ENCODE measurements at places on chromosomes 2 and 18.
A peak's percentile ranks its signal among the peaks of the same experiment; 100 is the strongest.

GRCh38 chr2:109238580-109238979 lies 109.6 kb downstream of the SH3RF3 start:
- no peak for DNase-seq

GRCh38 chr2:215862351-215862771 lies 151.0 kb downstream of the MREG start:
- DNase-seq = no peak

- no peak for DNase-seq
Measured at GRCh38 chr2:138997346-138997745, 217.2 kb upstream of the NXPH2 start.

DNA sequence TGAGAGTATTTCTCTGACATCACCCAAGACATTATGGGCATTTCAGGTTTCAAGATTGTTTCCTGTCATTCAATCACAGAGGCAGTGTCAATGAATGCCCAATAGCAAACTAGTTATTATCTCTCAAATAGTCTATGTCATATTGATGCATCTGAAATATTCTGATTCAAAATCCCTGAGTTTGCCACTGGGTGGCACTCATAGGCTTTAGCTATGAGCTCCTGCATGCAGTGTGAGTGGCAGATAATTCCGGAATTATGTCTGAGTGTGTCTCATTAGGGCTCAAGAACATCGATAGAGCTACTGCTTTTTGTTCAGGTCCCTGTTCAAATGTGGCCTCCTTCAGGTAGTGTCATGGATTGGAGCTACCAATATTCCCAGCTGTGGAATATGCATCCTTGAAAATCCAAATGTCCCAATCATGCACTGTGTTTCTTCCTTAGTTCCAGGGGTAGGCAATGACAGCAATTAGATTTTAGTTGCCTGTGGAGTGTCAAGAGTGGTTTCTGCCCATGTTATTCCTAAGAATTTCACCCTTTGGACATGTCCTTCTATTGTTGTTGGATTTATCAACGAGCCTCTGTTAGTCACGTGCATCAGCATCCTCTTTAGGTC lies 7.8 kb upstream of the OR6B3 start:
- peak; percentile 70 for DNase-seq

- no peak for DNase-seq
Measured at GRCh38 chr2:181444654-181445053, 12.5 kb upstream of the ITGA4 start.

DNA sequence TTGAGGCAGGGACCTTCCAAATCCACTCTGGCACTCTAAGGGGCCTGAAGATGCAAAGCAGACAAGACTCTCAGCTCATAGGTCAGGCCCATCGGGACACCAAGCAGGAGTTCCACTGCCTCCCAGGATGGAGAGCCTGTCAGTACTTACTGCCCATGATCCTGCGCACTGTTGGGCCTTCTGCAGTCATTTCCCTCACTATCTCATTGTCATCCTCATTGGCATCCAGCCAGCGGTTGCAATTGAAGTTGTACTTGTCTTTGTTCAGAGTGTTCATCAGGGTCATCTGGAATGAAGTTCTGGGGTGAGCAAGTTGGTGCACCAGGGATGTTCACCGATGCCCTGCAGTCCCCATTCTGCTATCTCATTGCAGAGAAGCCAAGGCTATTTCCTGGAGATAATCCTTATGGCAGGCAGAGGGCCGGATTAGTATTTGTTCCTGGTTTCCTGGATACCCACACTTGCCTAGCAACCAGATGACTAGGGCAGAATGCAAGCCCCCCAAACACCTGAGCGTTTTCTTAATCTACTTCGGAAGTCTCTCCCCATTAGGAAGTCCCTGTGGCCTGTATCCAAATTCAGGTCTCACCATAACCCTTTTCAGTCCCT lies 65.1 kb downstream of the LOXHD1 start:
- peak; percentile 23 for DNase-seq

DNA sequence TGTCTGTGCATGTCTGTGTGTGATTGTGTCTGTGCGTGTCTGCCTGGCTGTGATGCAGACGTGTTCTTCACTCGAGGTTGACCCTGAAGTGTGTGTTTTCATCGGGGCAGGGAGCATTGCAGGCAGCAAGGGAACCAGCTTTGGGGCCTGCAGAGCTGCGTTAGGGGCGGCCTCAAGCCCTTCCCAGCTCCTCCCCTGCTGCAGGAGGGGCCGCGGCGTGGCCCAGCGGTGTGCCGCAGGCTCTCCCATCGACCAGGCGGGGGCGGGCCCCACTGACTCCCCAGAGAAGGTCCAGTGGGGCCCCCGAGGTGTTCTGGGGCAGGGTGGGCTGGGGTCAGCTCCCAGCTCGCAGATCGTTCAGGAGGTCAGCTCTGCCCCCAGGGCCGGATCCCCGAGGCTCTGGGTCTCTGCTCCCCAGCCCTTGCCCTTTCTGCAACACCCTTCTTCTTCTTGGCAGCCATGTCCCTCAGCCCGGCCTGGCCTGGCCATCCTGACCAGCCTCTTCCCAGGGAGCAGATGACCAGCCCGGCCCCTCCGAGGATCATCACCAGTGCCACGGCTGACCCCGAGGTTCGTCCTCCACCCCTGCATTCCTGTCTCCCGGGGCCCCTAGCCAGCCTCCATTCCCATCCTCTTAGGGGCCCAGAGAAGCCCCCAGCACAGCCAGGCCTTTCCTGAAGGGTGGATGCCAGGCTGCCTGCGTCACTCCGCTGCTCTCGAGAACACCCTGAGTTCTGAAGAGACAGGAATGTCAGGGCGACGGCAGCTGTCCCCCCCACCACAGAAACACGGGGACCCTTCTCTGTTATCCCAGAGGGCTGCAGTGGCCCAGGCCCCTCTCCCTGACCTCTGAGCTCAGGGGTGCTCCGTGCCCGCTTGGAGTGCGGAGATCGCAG lies 11.1 kb upstream of the KLHL30 start:
- DNase-seq = no peak

DNA sequence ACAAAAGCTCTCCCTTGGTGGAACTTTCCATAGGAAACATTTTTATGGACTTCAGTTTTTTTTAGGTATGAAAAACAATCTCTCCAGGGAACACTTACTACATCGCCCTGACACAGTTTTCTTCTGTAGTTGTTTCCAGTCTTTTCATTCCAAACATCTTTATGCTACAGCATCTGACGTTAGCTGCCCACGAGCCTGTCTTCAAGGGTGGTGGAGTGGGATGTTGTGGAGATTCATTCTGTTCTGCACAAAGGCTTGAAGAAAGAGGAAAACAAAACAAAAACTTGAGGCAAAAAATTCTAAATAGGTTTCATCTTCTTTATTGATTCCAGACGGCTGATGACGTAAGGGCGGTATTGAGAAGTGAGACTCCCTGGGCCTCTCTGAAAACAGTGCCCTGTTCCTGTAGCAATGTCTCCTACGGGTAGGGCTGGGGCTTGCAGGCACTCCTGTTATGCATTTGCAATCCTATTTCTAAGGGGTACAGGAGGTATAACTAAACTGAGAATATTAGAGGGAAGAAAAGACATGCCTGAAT lies 375.0 kb downstream of the RNF144A start:
- DNase-seq = no peak

DNA sequence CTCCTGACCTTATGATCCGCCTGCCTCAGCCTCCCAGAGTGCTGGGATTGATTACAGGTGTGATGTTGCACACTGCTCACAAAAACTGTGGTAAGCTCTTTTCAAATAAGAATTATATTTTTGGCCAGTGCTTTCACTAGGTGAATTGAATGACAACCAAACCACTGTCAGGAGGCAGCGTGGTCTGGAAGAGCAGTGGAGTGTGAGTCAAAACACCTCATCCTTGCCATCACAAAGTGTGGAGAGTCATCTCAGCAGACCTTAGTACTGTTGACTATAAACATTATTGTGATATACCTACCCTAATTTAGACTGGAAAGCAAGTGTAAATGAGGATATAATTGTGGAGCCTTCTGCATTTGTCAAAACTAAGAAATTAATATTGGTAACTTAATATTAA lies 61.3 kb downstream of the UBE2E3 start:
- DNase-seq = no peak

GRCh38 chr2:10524851-10525572 lies 76.9 kb upstream of the ODC1 start:
- no peak for DNase-seq

Data from NCI-H1417 (cell line).